Immature natural killer cell (primary cell): ENCODE measurements at places on chromosomes 7 and 10.

- DNase-seq = no peak
Observed at GRCh38 chr10:45239642-45240041, 75.8 kb downstream of the OR13A1 start.

DNA sequence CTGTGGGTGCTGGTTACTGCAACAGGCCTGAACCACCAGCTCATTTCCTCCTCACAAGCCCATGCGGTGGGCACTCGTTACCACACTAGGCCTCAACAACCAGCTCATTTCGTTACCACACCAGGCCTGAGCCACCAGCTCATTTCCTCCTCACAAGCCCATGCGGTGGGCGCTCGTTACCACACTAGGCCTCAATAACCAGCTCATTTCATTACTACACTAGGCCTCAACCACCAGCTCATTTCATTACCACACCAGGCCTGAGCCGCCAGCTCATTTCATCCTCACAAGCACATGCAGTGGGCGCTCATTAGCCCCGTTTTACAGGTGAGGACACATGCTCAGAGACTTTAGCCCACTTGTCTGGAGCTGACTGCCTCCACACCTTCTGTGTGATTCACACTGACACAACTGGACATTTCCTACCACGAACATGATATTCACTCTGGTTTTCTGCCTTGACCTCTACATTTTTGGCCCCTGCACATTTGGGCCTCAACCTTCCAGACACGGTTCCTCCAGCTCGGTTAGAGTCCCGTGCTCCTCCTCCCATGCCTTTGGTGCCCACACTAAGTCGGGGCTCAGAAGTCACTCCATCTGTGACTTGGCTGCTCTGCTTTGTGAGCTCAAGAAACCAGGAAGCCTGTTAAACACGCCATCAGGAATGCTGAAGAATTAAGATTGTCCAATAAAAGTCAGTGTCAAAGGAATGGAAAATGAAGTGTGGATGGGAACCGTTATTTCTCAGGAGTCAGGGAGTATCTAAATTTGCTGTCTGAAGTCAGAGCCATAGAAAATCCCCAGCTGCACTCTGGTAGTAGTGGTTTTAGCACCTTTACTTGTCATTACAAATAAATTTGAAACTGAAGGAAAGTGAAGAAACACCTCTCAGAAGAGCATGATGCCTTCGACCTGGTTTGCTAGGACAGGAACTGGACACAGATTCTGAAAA lies 55.8 kb upstream of the LANCL2 start:
- peak; percentile 86 for DNase-seq

- no peak for DNase-seq
Observed at GRCh38 chr7:7978860-7979259, 10.3 kb downstream of the GLCCI1 start.

GRCh38 chr10:73956476-73957359 lies 41.2 kb upstream of the VCL start:
- peak; percentile 77 for DNase-seq

DNA sequence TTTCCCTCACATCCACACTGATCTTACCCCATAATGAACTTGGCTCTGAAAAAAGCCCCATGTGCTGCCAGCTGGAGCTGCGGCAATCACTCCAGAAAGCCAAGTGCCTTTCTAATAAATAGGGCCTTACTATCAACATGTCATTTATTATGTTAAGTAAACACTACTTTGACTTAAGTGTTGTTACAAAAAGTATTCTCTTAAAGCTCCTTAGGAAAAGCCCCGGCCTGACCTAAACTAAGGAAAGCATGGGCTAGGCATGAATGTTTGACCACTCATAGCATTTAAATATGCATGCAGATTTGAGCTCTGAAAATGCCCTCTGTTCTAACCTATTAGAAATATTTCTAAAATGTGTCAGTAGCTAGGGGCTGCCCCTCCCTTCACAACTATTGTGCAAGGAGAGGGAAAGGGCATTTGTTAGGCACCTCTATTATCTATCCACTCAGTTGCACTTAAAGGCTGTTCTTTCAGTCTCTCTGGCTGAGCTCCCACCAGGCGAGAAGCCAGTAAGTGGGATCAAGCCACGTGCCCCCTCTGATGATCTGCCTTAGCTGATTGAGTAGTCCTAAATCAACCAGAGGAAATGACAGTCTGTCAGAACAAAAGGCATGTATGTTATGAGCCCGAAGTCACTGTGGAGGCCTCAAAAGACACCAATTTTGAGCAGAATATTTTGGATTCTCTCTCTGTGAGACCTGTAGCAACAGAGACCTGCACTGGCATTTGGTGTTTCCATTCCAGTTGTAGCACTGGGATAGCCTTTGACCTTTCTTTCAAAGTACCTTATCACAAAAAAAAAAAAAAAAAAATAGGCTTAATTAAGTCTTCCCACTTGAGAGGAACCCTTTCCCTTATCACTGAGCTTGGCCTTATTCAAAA lies 77.1 kb downstream of the ITGB8 start:
- DNase-seq = no peak

DNA sequence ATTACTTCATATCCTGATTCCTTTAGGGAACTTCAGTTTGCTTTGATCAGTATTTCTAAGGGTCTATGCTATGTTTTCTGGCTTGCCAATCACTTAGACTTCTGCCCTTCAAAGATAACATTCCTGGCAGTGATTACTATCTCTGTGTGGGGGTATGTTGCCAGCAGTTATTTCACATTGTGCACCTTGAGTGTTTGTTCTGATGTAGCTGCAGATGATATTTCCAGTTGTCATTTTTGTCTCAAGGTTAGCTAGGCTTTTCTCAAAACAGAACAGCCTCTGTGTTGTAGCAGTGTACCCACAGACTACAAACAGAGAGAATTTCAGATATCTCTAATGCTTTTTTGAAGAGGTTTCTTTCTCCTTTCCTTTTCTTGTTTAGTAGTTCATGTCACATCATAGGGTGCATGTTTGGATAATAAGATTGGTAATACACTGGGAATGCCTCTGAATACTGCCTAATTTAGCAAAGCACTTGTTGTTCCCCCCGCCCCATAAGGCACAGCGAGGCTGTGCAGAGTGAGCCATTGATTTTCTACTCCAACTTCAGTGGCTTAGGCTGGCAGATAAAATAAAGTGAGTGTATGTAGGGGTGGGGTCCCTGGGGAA lies 134.7 kb upstream of the AGR3 start:
- no peak for DNase-seq

- no peak for DNase-seq
Observed at GRCh38 chr7:105643384-105643783, 62.1 kb upstream of the EFCAB10 start.

DNA sequence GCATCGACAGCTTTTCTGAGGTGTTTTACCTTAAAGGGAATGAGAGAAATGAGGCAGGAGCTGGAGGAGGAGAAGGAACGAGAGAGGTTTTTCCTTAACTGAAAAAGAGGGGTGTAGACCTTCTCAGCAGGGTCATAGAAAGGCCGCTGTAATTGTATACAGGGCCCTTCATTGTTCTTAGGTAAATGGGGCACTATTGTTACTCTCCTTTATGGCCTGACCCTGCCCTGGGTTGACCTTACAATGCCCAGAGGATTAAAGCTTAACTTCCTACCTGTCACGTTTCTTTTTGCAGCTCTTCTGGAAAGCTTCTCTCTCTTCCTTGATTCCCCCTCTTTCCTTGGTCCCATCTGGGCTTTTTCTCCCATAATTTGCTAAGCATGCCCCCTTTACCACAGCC lies 13.7 kb upstream of the PDLIM1 start:
- DNase-seq = no peak

DNA sequence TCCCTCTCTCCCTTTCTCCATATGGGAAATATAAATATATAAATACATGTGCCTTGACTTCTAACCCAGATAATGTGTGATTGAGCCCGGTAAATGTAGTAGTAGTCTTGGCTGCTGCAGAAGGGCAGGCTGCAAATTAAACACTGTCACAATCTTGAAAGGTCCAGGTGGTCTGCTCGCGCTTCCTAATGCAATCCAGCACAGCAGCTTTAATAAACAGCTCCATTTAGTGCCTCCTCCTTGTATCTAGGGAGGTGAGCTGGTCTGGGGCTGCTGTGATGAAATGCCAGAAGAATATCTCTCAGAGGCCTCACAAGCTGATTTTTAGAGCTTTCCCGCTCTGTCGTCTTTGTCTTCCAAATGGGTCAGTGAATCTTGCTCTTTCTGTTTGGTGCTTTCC lies 782 bp downstream of the POU6F2 start:
- DNase-seq = no peak

DNA sequence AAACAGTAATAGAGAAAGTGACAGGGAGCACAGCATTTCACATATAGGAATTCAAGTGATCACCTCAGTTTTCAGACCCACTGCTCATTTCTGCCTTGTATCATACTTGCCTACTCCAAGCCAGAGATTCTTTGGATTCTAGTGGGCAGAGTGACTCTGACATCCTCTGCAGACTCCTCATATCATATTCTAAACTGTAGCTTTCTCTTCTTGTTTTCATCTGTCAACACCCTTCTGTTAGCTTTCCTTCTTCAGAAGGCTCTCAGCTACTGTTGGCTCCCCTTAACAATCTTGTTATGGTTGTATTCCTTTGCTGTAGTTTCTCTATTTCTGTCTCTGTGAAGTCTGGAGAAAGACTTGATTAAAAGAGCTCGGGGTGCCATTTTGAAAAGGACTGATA lies 120.5 kb downstream of the CTNNA3 start:
- no peak for DNase-seq

DNA sequence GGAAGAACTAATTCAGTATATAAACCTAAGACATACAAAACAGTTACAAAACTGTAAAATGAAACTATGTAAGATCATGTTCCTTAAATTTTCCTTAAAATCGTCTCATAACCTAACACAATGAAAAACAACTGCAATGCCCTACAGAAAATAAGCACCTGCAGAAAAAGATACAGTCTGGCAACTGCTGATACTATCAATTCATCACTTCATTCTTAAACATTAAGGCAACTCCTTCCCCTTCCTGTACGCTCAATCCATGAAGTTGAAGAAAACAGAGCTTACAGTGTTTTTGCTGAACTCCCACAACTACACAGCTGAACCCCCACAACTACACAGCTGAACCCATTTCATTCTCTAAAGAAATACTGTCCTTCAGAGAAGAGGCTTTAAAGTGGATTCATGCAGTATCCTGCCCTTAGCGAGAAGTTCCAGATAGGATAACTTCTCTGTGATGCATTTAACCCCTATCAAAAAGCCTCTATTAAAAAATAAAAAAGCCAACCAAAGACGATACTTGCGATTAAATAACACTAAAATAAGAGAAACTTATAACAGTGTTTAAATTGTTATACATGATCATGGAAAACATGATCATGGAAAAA lies 50.0 kb downstream of the JMJD1C start:
- DNase-seq = no peak

DNA sequence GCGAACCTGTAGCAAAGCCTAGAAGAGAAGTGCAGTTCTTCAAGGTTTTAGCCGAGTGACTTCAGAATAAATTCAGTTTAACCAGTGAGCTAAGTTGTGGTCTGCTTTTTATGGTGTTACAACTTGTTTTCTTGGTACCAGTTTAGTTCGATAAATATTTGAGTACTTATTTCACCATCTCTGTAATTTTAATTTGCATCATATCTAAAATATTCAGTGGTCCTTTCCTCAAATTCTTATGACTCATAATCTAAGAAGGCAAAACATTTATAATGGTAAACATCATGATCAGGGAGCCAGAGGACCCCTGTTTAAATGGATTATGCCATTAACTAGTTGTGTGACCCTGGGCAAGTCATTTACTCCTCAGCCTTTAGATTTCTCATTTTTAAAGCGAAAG lies 4.1 kb upstream of the BMPER start:
- DNase-seq = no peak

DNA sequence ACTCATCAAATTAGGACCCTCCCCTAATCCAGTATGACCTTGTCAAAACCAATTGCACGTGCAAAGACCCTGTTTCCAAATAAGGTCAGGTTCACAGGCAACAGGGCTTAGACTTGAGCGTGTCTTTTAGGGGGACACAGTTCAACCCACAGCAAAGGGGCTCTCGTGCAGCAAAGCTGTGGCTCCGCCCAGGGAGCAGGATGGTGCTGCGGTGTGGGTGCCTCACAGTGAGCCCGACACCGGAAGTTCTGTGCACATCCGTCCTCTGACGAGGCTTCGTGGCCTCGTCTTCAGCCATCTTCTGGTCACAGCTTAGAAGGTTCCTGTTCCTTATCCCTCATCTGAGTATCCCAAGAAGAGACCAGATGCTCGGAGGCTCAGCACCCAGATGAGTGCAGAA lies 509.2 kb upstream of the FOXK1 start:
- DNase-seq = no peak

DNA sequence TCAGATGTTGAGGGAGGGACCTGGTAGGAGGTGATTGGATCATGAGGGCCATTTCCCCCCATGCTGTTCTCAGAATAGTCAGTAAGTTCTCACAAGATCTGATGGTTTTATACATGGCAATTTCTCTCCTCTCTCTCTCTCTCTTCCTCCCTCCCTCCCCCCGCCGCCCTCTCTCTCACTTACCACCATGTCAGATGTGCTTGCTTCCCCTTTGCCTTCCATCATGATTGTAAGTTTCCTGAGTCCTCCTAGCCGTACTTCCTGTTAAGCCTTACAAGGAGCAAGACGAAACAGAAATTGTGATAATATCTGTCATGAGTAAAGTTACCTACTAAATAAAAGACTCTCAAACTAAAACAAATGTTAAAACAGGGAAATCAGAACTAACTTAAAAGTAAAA lies 19.9 kb upstream of the GPR141 start:
- no peak for DNase-seq

- peak; percentile 56 for DNase-seq
Observed at GRCh38 chr10:131928248-131929095, 27.7 kb downstream of the PPP2R2D start.

DNA sequence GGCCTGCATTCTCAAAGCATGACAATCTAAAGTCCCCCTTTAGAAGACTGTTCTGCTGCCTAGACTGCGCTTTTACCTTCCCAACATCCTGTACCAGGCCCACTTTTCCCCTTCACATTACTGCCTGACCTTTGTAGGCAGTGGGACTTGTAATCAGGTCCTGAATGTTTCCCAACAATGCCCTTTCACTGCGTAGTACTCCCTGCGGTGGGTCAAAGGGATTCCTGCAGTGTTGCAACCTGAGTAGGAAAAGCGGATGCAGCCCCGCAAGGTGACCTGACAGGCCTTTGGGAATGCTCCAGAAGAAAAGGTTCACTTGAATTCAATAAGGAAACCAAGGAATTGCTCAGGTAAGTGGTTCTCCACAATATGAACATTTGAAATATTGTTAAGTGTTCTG lies 4.9 kb upstream of the TCAF1 start:
- DNase-seq = no peak

- DNase-seq = no peak
Observed at GRCh38 chr7:133109816-133110215, 27.9 kb upstream of the CHCHD3 start.
